NCI-H82 (cell line): ENCODE measurements at places on chromosomes 12 and 14.

DNA sequence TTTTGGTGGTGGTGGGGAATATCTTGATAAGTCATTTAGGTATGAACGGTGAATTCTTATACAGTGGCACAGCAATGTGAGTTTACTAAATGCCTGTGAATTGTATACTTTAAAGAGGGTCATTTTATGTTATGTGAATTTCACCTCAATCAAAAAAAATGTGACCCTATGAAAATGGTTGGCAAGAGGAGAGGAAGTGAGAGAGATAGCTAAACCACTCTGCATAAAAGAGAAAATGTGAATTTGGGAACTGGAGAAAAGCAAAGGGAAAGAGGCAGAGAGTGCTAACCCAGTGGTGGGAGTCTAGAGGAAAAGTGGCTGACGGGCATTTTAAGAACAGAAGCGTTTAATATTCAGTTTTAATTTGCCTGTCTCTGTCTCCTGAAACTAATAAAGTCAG lies 93.8 kb downstream of the SLC38A6 start:
- DNase-seq: no peak

- peak; percentile 10 for DNase-seq
Observed at GRCh38 chr12:71594214-71594948, 69.3 kb downstream of the ZFC3H1 start.

GRCh38 chr12:110670161-110670701 lies 18.7 kb downstream of the HVCN1 start:
- DNase-seq: no peak

DNA sequence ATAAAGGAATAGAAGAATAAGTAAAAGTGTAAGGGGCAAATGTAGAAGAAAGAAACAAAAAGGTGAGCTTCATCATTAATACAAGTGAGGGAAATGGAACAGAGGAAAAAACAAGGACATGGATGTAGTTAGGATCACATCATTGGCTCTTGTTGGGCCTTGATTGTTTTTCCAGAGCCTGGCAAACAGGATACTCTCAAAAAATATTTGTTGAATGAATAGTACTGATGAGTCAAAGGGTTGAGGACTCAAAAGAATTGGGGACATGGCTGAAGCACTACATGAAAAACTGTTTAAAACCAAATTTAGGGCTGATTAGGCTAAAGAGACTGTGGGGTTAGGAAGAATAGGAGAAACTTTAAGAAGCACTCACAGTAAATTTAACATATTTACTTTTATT lies 11.4 kb upstream of the SRP54 start:
- DNase-seq: no peak

DNA sequence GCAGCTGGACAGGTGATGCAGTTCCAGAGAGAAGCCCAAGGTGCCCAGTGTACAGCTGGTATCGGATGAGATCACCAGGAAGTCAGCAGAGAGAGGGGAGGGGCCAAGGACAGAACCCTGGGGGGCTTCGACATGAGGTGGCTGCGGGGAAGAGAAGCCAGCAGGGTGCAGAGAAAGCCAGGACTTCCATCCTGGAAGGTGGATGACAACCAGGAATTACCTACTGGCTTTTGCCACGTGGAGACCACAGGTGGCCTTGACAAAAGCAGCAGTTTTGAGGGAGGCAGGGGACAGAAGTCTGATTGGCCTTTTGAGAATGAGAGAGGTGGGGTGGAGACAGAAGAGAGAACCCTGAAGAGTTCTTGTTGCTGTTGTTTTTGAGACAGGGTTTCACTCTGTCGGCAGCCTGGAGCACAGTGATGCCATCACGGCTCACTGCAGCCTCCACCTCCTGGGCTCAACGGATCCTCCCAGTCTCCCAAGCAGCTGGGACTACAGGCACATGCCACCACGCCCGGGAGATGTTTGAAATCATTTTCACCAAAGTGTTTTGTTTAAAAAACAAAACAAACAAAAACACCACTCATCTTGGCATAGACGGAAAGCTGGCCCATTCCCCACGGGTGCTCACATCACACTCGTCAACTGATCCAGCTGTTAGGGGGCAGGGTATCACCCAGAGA lies 35.2 kb downstream of the CDC42BPB start:
- DNase-seq: no peak

GRCh38 chr14:98766818-98767217 lies 505.2 kb downstream of the BCL11B start:
- DNase-seq: no peak

- DNase-seq: no peak
Observed at GRCh38 chr14:68924186-68925158, 54.6 kb downstream of the ACTN1 start.

GRCh38 chr14:94598816-94599655 lies 13.2 kb upstream of the SERPINA3 start:
- DNase-seq: no peak

GRCh38 chr12:9405886-9406563 lies 197.8 kb upstream of the PZP start:
- DNase-seq: no peak

DNA sequence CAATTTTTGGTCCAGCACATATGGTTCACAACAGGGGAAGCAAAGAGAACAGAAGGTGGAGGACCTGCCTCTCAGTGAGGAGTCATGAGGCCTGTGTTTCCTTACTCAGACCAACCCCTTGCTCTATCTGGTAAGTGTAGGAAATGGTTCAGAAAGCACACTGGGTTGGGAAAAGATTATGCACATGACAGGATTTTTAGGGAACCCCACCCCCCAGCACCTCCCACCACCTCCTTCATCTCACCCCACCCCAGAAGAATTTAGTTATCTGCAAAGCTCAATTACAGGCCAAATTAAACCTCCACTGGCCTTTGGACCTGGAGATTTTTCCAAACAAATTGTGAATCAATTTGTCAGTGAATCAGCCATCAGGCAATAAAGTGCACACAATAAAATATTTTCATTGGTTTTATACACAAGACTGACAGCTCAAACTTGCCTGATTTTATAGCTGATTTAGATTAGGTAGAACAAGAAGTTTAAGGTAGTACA lies 132.8 kb downstream of the DACT1 start:
- peak; percentile 25 for DNase-seq

DNA sequence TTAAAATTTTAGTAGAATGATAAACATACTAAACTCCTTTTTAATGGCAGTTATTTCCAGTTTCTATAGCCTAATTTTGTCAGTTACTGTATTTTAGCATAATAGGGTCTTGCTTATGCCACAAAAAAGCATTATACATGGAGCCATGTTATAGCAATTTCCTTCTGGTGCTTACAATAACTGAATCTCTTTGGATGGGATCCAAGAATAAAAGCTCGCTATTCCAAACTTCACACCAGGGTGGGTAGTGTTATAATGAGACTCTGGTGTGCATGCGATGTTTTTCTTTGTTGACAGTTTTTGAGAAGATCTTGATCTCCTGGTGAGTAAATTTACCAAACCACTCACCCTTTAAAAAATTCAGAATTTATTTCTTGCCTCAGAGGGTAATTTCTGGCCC lies 90.4 kb upstream of the CCDC91 start:
- DNase-seq: no peak

GRCh38 chr12:55955800-55956508 lies 9.9 kb downstream of the PMEL start:
- DNase-seq: peak; percentile 60

- no peak for DNase-seq
Observed at GRCh38 chr14:97477353-97477752, 680.2 kb downstream of the VRK1 start.

DNA sequence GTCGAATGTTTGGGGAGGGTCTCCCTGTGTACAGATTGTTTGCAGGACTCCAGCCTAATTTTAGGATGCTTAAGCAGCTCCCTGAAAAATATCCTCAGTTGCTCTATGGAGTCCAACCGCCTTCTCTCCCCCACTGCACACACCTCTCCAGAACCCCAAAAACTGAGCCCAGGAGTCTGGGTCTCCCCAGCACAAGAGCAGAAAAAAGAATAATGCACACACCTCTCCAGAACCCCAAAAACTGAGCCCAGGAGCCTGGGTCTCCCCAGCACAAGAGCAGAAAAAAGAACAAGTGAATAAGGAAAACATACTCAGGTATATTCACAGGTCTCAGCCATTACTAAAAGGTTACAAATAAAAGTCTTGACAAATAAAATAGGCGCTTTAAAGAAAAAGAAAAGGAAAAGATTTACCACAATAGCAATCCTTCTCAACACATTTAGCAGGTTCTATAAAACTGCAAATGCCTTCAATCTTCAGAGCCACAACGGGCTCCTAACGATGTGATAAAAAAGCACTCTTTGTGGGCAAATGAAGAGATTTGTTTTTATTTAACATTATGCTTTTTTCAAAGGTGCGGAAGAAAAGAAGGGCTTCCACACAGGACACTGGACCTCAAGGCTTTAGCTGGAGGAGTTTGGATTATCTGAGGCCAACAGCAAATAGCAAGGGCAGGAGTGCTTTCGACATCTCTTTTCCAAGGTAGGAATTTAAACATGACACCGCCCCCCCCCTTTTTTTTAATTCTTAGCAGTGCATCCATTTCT lies 8.2 kb downstream of the BCL11B start:
- DNase-seq: no peak

GRCh38 chr12:121799842-121800693 lies 3.7 kb upstream of the SETD1B start:
- peak; percentile 88 for DNase-seq

DNA sequence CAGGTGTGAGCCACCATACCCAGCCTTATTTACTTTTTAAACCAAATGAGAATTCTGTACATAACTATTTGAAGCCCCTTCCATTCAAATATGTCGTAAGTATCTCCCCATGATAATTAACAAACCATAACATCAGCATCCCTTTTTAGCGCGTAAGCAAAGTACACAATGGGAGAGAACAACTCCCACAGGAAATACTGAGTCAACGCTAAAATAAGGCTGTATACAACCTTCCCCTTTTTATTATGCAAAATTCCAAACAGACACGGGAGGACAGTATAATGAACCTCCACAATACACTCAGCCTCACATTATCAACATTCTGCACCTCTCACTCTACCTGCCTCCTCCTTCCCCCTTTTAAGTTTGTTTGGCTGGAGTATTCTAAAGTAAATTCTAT lies 73.5 kb downstream of the CCDC88C start:
- no peak for DNase-seq

GRCh38 chr14:77526266-77526665 lies 27.6 kb upstream of the ISM2 start:
- no peak for DNase-seq

DNA sequence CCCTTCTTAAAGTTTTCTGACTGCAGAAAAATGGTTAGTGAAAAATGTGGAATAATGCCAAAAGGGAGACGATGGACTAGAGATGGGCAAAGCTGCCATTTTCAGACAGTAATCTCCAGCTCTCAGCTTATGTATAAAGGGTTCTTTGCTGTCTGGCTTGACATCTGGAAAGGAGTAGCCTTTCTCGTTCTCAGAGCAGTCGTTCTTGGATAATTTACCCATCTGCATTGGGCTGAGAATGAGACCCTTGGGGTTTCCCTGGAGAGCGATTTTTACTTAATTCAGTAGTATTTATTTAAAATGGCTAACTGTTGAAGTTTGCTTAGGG lies 1.2 kb downstream of the NUDT4 start:
- DNase-seq: peak; percentile 57

GRCh38 chr12:128534906-128535305 lies 267.9 kb downstream of the TMEM132C start:
- no peak for DNase-seq

GRCh38 chr14:74909911-74910310 lies 13.1 kb downstream of the RPS6KL1 start:
- DNase-seq: no peak

- no peak for DNase-seq
Observed at GRCh38 chr12:47557386-47557785, 148.4 kb downstream of the RPAP3 start.
